ENCODE measurements at places on chromosomes 1 and 21.

GRCh38 chr21:25573409-25574206 lies 33.7 kb downstream of the MRPL39 start:
- peak; percentile 46 for DNase-seq

GRCh38 chr1:182389619-182390047 lies 2.0 kb downstream of the GLUL start:
- DNase-seq = no peak

DNA sequence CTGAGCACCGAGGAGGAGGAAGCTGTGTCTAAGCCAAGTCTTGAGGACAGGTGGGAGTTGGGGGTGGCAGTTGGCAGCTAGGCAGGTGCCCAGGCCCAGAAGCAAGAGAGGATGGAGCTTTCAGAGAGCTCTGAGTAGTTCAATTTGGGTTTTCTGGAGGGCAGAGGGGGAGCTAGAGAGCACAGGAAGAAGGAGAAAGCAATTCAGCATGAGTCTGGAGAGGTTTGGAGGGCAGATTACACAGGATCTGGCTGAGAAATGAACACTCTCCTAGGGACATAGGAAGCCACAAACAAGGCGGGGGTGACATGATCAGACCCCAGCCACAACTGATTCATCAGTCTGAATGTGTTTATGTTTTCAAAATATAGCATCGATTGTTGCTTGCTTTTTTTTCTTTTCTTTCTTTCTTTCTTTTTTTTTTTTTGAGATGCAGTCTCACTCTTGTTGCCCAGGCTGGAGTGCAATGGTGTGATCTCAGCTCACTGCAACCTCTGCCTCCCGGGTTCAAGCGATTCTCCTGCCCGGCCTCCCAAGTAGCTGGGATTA lies 23.8 kb downstream of the PTPRF start:
- DNase-seq = no peak

GRCh38 chr1:197808880-197809279 lies 33.6 kb upstream of the DENND1B start:
- DNase-seq = no peak

DNA sequence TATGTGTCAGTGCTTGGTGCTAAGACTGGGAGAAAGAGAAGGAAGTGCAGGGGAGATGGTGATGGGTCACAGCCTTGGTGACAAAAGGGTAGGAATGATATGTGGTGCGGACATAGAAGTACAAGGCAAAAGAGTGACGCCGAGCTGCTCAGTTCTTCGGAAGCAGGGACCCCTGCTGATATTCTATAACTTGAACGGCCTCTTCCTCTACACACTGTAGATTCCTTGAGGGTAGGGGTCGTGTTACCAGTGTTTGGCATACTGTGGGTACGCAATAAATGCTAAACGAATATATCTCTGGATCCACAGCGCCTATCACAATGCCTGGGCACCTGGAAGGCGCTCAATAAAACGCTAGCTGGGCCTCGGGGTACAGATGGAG lies 488 bp downstream of the DBT start:
- DNase-seq = no peak

DNA sequence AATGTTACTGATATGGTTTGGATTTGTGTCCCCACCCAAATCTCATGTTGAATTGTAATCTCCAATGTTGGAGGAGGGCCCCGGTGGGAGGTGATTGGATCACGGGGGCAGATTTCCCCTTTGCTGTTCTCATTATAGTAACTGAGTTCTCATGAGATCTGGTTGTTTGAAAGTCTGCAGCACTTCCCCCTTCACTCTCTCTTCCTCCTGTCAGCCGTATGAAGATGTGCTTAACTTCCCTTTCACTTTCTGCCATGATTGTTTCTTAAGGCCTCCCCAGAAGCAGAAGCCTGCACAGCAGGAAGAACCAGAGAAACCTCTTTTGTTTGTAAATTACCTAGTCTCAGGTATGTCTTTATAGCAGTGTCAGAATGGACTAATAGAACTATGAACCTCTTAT lies 28.4 kb downstream of the TRIM33 start:
- no peak for DNase-seq

DNA sequence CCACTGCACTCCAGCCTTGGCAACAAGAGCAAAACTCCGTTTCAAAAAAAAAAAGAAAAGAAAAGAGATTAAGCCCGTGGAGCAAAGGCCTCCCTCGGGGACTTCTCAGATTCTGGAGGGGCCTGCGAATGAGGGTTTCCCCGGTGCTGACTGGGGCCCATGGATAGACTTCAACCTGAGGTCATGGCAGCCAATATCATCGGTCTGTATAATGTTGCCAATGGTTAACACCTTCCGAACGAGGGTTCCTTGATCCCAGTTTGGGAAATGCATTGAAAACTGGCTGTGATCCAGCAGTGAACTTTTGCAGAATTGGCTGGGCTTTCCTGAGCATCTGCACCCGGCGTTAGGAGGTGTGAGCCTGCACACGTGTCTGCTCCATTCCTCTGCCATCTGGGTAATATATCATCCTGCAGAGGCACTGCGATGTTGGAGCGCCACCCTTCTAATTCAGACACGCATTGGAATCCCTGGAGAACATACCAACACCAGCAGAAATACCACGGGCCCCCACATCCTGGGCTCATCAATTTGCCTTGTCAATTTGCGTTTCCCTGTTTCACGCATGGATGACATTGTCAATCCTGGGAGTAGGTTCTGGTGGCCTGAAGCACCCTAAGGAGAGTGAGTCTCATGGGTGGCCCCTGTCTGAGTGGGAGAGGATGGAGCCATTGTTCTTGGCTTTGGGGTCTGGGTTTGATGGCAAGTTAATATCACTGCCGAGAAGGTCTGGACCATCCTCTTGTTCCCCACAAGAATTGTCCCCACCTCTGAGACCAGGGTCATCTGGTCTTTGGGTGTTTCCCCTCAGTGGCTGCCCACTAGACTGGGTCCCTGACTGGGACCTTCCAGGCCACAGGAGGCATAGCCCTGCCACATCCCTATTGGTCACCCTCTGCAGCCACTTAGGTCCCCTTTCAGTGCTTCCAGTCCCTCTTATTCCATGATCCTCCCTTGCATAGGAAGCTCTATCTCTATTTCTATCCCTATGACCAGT lies 441.0 kb downstream of the PTPRU start:
- DNase-seq = no peak

DNA sequence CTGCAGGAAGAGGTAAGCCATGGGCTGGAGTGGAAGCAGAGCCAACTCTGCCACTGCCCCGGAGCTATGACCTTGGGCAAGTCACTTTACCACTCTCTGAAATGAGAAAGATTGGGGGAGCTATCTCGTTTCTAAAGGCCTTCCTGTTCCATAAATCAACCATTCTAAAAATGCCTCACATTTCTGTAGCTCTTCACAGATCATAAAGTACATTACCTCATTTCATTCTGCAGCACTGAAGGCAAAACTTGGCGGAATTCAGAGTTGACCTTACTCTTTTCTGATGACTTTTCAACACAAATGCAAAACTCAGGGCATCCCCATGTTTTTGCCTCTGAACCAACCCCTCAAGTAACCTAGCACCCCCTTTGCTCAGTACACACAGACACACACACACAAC lies 404.0 kb upstream of the NFIA start:
- no peak for DNase-seq

All from activated T-helper 1 cell treated with anti-CD3 and anti-CD28 coated beads, Interleukin-2, amount 50 U/mL, for 16 hours (primary cell).